ENCODE measurements at places on chromosomes 4 and X.

GRCh38 chrX:69815063-69815462, 199.2 kb downstream of the EDA start:
- DNase-seq, result no peak

DNA sequence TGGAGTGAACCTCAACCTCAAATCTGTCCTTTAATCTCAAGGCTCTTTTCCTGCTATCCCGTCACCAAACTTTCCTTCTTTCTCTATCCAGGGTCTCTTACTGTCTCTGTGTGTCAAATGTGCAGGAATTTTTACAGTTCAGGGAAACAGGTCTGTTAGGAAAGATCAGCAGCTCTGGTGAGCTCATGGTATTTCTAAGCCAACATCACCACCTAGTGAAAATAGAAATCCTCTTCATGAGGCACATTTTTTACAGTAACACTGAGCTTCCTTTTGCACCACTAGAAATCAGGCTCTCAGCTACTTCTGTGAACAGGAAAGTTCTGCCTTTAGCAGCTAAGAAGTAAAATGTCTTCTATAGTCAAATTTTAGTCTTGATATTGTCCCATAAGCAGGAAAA, 39.6 kb downstream of the NUDT11 start:
- no peak for DNase-seq

DNA sequence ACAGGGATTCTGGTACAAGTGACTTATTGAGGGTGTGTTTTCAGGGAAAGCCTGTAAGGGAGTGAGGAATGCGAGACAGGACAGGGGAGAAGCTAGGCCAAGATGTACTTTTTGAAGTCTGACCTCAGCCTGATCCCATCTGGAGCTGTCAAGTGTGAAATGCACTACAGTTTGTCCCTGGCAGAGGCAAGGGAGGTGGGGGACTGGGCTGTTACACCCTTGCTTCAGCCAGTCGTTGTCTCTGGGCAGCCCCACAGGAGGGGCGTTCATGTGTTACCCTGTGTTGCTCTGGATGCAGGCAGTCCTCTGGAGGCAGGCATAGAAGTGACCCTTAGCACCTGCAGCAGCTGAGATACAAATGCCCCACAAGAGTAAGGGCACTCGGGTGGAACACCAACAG, 25.8 kb downstream of the PPEF1 start:
- DNase-seq, result no peak

DNA sequence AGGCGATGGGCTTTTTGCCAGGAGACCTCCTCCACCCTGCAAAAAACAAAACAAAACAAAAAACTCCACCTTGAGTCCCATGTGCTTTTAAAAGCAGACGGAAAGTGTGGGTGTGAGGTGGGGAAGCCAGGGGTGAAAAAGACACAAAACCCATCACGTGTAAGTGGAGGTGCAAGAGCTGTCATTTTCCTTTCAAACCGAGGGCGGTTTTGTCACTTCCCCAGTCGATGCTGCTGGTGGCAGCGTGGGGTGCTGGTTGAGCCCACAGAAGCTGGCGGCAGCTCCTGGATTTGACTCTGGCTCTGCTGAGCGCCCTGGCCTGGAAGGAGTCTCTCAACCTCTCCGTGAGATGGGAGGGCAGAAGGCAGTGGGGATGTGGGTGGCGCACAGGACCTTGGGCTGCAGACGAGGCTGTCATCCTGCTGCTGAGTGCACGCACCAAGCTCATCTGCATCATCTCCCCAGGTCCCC, 110.0 kb downstream of the PSAPL1 start:
- DNase-seq, result peak; percentile 70
